Stimulated activated naive CD4-positive, alpha-beta T cell (primary cell): ENCODE measurements at places on chromosomes 16 and 17.

GRCh38 chr17:63433746-63434591 is 12.1 kb downstream of the CYB561 start:
- no peak for DNase-seq

- no peak for DNase-seq
Observed at GRCh38 chr17:69460963-69461922, 46.7 kb downstream of the MAP2K6 start.

DNA sequence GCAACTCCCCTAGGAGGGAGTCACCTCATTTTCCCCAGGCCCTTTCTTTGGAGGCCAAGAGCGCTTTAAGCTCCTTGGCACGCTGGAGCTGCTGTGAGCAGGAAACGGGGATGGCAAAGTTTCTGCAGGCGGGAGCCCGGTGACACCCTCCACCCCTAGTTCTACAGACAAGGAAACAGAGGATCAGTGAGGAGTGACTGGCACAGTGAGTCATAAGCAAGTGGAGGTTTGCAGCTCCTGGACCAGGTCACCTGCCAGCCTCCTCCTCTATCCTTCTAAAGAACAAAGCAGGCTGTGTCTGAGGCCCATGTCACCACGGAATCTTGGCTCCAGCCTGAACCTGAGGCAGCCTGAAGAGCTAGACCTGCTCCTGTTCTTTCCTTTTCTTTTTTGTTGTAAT is 141.9 kb downstream of the TMEM132E start:
- no peak for DNase-seq

DNA sequence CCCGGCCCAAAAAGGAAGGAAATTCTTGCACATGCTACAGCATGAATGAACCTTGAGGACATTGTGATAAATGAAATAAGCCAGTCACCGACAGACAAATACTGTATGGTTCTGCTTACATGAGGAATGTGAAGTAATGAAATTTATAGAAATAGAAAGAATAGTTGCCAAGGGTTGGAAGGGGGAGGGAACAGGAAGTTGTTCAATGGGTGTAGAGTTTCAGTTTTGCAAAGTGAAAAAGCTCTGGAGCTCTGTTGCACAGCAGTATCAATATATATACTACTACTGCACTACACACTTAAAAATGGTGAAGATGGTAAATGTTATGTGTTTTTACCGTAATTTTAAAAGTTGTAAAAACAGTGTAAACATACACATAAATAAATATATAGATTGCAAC is 43.7 kb downstream of the PKD1L3 start:
- DNase-seq = no peak

DNA sequence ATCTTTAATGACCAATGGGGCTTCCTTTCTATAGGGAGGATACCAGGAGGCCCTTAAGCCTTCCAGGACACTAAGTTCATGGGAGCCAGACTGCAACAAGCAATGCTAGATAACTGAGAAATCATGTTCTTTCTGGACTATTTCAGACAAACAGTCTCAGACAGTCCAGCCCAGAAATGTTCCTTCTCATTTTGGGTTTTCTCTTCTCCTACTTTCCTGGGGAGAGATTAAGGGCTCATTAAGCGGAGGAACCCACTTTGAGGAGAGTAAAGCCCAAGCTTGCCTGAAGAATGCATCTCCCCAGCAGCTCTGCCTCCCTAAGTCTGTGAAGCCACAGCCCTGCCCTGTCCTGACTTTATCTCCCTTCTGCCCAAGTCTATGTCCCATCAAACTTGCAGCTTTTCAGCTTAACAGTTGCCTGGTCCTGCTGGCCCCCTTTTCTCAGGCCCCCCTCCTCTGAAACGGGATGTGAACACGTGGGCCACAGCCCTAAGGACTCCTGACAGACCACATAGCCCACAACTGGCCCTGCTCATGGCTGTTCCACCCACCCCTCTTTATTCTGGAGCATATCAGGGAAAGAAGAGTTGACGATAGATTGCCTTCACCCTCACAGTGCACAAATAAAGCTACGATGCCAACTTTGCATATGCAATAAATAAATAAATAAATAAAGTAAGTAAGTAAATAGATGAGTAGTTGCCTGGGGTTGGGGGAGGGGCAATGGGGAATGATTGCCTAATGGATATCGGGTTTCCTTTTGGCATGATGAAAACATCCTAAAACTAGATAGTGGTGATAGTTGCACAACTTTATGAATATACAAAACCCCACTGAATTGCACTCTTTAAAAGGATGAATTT is 111.0 kb downstream of the N4BP1 start:
- DNase-seq = no peak

DNA sequence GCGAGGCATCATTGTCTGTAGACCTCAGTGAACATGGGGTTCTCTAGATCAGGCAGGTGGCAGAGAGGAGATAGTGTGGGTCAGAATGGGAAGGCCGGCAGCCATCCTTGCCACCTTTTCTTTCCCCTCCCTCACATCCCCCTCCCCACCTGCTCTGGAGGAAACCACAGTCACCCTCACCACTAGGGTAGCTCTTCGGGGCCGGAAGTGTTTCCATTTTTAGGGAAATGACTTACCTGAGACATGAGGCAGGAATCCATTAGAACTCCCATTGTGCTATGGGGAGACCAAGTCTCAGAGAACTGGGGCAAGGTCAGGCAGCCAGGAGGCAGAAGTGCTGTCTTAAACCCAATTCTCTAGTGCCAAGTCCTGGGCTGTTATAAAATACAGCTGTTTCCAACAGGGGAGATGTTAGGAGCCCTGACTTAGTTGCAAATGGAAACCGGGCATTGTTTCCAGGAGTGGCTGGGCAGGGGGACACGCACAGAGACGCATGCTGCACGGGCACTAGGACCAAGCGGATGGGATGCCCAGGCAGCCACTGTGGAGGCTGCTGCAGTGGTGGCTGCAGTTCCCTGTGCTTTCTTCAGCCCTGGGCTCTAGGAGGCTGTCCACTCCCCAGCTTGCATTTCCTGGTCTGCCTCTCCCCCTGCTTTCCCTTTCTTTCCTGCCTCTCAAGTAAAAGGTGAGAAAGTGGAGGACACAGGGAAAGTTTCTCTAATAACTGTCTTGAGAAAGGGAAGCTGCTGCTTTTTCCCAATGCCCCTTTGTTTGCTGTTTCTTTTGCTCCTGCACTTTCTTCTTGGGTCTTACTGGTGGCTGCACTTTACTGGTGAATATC is 2.8 kb downstream of the HAS3 start:
- DNase-seq = no peak

- no peak for DNase-seq
Observed at GRCh38 chr16:80071964-80072456, 468.8 kb upstream of the DYNLRB2 start.

DNA sequence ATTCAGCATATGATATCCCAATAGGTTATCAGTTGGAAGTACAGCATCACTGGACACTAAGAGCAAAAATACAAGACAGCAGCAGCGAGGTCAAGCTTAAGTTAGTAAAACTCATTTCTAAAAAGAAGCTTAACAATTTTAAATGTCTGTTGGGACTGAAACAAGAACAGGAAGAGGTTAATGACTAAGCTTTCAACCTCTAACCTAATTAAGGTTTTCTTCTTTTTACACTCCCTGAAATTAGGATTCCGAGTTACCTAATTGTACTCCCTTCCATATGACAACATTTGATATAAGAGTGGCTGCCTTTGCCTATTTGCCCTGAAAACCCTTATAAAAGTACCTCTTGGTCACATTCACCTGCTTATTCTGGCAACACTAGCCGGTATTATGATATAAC is 34.3 kb downstream of the CPSF4L start:
- DNase-seq = no peak
